Immature natural killer cell (primary cell): ENCODE measurements at places on chromosomes 11 and 22. TPM values are rescaled to one million over a fixed set of nuclear protein-coding genes. Genes with fewer than 3 reads are reported as not detected.
A peak's percentile ranks its signal among the peaks of the same experiment; 100 is the strongest.

GSTT2B gene
- polyA plus RNA-seq, result not detected

PDGFB gene
- 0.58 TPM for polyA plus RNA-seq

DNA sequence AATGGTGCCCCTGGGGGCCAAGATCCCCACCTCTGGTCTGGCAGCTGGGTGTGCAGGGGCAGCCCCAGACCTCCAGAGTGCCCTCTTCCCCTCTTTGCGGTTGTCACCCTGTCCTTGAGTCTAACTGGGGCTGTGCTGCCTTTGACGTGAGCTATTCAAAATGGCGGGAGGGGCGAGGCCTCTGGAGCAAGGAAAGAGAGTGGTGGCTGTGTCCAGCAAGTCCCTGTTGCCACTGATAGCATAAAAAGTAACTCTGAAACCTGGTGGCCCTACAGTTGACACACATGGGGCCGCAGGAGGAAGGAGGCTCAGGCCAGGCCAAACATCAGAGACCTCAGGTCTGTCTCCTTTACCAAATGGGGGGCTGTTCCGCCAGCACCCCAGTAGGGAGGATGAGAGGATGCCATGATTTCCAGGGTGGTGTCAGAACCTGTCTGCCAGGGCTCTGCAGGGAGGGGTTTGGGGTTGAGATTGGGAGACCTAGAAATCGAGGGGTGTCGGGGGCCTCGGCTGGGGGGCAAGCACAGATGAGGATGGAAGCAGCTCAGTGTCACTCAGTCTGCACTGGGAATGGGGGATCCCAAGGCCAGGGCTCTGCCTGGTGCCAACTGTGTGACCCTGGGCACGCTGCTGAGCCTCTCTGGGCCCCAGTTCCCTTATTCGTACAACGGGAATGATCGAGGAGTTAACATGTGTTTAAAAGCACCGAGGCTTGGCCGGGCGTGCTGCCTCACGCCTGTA is 49.2 kb upstream of the KCNQ1OT1 start:
- DNase-seq, result no peak

- no peak for DNase-seq
These were observed 6.6 kb downstream of the F2 start for GRCh38 chr11:46725338-46726205.

GRCh38 chr11:36672815-36673450 is 74.9 kb upstream of the RAG2 start:
- DNase-seq, result peak; percentile 47

- DNase-seq, result peak; percentile 14
These were observed 772 bp downstream of the NAV2 start for GRCh38 chr11:19713196-19714021.

GRCh38 chr11:20015101-20015500 is 145.2 kb downstream of the DBX1 start:
- no peak for DNase-seq

DNA sequence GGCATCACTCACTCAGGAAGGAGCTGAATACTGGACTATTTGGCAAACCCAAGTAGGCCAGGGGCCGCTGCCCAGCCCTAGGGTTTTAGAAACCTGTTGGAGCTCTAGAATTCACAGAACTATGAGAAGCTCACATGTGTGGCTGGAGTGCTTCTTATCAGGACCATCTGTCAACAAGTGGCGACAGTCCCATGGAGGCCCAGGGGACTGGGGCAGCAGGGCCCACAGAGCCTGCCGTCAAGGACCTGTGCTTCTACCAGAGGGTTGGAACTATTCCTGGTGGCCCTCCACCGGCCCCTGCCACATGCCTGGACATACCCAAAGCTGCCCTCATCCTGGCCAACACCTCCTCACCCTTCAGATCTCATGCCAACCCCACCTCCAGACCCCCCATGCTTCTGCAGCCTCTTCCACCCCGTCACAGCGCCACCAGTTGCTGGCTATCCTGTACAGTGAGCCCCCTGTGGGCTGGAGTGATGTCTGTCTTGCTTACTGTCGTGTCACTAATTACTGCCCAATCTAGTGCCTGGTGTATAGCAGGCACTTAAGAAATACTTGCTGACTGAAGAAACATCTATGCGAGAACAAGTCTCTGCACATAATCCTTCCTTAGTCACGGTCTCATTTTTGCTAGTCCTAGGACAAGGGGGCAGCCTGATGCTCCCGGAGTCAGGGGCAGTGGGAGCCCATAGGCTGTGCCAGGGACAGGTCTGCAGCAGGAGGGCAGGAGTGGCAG is 27.2 kb upstream of the RASL10A start:
- no peak for DNase-seq

DNA sequence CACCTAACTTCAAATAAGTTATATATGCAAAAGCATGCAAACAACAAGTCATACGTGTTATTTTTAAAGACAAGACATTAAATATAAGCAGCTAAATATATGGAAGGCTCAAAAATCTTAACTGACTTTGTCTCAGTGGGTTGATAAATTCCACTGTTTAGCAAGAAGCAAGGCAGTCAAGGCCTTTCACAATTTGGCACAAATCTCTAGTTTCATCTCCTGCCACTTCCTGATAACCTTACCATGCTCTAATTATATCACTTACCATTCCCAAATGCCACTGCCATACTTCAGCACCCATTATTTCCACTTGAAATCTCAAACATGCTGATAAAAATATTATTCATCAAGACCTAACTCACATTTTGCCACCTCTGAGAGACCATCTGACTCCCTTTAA is 24.8 kb downstream of the DCUN1D5 start:
- DNase-seq, result no peak

- DNase-seq, result no peak
These were observed 1306.0 kb downstream of the TBC1D22A start for GRCh38 chr22:48068323-48068885.

DNA sequence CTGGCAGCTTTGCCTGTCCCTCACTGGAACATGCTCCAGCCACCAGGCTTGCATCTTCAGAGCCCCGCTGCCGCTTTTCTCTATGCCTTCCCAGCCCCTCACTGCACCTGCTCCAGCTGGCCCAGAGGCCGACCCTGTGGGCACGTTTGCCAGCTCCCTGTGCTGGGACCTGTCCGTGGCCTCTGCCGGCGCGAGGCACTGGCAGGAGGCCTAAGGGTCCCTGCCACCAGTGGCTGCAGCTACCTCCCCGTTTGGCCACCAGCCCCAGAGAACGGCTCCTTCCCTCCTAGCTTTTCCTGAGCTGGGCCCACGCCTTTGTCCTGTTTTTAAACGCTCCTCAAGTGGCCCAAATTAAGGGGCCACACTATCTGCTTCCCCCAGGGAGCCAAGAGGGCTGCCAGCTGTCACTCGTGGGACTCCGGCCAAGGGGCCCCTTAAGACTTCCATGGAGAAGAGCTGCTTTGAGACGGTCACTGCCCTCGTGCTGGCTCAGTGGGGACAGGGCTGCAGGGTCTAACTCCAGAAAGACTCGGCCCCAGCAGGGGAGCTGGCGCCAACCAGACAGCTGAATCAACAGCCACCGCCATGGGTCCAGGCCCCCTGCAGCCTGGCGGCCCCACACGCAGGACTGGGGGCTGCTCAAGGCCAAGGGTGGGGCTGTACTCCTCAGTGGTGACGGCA is 24.6 kb upstream of the WNT7B start:
- DNase-seq, result no peak

DNA sequence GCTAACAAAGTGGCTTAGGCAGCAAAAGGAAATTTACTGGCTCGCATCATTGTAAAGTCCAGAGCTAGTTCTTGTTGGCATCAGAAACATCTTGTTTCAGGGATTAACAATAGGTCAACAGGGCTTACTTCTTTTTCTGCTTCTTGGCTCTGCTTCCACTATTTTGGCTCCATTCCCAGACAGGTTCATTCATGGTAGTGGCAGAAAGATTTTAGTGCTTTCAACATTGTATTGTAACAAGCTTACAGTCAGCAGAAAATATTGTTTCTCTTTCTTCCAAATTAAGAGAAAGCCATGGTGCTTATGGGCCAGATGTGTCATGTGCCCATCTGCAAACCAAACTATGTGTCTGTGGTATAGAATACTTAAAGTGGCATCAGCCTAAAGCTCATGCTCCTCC is 315.6 kb downstream of the RAB38 start:
- DNase-seq, result no peak

GRCh38 chr22:24497841-24498258 is 2.7 kb downstream of the UPB1 start:
- no peak for DNase-seq

DNA sequence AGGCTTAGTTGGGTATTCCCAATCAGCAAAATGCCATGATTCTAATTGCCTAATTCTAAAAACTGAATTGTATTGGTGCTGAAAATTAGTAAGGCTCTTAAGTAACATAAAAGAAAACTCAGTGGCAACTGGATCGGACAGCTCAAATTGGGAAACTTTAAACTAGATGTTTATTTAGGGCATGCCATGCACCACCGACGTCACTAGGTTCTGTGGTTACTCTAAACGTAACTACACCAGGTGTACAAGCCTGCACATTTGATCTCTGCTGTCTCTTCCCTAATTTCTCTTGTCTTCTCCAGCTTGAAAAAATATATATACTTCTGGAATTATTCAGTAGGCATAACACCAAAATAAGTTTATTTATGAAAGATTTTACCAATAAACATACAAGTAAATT is 378.2 kb downstream of the DCDC1 start:
- no peak for DNase-seq

- no peak for DNase-seq
These were observed 441 bp downstream of the TCN2 start for GRCh38 chr22:30607300-30607930.

DNA sequence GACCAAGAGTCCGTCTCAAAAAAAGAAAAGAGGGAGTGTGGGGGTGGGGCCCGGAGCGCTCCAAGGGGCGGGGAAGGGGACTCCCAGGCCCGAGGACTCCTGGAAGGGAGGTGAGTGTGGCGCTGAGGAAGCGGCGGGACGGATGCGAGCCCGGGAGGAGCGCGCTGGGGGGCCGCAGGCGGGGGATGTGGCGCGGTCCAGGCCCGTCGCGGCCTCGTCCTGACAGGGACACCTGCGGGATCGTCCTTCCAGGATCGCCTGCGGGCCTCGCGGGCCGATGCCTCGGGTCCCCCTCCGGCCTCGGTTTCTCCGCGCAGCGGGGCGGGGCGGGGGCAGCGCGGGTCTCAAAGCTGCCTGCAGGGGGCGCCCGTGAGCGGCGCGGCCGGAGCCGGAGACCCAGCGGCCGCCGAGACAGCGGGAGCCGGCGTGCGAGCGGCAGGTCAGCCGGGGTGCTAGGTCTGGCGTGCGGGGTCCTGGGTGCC is 3.8 kb upstream of the ADORA2A start:
- peak; percentile 60 for DNase-seq

GRCh38 chr11:101945448-101945847 is 29.1 kb upstream of the ANGPTL5 start:
- DNase-seq, result no peak

GRCh38 chr11:133787379-133788141 is 57.8 kb downstream of the SPATA19 start:
- no peak for DNase-seq
